ENCODE measurements at places on chromosomes 5 and 9.
A peak's percentile ranks its signal among the peaks of the same experiment; 100 is the strongest.

DNA sequence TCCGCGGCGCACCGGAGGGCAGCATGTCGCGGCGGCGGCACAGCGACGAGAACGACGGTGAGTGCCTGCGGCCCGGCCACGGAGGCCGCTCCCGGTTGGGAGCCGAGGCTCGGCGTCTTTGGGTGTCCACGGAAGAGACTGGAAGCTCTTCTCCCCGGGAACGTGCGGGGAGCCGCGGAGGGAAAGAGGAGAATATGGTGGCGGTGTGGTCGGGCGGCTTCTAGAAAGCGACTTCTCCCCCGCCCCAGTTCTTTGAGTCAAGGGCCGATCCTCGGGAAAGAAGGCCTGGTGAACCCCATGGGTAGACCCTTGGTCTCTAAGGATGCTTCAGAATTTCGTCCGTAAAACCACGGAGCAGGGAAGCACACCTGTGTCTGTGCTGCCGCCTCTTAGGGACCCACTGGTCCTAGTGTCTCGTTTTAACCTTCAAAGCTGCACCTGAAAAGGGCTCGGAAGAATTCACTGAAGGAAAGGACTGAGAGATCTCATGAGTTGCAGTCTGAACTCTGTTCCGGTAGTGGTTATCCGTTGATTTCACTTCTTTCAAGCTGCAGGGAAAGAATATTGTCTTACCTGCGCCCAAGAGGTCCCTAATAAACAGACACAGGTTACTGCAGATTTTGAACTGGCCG is 354 bp downstream of the NCBP1 start:
- peak; percentile 27 for DNase-seq

DNA sequence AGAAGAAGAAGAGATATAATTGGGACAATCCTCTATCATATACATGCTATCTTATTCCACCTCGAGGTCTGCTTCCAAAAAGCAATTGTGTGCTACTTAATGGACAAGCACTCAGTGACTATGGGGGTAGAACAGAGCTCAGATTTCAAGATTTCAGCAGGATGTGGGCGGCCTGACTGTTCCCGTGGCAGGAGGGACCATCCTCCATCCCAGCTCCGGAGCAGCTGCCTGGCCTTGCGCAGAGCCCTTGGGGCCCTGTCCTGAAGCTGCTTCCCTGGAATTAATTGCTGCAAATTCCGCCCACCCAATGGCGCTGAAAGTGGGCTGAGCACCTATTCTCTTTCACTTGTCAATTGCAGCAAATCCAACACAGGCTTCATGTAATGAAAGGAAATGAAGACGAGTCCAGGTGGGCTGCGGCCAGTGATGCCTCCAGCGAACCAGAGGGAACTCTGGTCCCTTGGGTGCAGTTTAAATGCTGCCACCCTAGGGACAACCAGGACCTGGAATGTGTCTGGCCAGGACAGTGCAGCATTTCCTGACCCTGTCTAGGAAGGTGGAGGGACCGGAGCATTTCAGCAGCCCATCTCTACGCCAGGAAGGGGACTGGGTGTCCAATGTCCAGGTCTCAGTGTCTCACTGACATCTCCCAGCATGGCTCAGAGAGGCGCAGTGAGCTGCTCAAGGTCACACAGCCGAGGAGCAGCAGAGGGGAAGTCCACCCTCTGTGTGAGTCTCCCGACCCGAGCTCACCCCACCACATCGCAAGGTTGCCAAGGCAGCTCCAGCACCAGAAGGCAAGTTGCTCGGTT is 50.5 kb upstream of the FCN1 start:
- no peak for DNase-seq

DNA sequence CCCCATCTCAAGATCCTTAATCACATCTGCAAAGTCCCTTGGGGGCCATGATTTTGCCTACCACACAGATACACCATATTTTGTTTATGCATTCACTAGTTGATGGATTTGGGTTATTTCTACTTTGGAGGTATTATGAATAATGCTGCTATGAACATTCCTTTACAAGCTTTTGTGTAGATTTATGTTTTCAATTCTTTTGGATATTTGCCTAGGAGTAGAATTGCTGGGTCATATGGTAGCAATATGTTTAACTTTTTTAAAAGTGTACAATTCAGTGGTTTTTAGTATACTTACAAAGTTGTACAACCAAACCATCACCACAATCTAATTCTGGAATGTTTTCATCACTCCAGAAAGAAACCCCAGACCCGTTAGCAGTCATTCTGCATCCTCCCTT is 7.8 kb upstream of the ANP32B start:
- no peak for DNase-seq

DNA sequence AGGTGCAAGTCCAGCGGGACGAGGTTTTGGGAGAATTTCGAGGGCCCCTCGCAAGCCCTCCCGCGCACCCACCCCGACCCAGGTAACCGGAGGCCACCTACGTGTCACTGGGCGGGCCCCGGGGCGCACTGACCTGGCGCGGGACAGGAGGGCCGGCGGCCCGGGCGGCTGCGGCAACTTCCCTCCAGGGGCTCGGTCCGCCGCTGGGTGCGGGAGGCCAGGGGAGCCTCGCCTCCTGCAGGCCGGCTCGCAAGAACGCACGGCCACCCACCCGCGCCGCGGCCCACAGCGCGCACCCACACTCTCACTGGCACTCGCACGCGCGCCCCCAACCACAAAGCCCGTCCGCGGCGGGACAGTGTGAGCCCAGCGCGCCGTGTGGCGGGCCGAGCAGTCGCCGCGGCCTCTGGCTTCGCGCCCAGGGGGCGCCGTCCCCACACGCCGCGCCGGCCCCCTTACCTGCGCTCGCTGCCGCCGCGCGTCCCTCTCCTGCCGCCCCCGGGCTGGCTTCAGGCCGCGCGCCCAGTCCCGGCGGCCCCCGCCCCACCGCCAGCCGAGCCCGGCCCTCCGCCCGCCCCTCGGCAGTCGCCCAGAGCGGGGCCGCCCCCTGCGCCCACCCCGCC is 451 bp downstream of the LPAR1 start:
- DNase-seq = peak; percentile 23

GRCh38 chr5:81519217-81519905 is 125.4 kb upstream of the ACOT12 start:
- no peak for DNase-seq

- no peak for DNase-seq
These were observed 580.2 kb upstream of the FAM174A start for GRCh38 chr5:99955006-99955405.

GRCh38 chr9:5614192-5614591 is 14.7 kb upstream of the RIC1 start:
- no peak for DNase-seq

DNA sequence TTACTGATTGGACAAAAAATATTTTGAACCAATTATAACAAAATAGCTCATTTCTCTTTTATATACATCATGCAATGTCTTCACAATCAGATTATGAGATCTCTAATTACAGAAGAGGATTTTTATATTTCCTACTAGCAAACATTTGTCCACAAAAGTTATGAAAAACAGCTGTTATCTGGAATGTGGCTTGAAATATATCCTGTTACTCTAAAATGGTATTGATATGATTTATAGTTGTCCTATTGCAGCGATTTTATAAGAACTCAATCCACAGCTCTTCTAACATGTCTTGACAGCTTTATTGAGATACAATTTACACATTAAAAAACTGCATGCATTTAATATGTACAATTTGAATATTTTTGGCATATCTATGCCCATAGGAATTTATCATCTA is 779.9 kb upstream of the ACO1 start:
- DNase-seq = no peak

GRCh38 chr9:87080512-87081264 is 133.4 kb upstream of the GAS1 start:
- no peak for DNase-seq

GRCh38 chr5:52893105-52893504 is 96.0 kb upstream of the ITGA2 start:
- no peak for DNase-seq

- DNase-seq = no peak
These were observed 231.4 kb downstream of the PDE4D start for GRCh38 chr5:59661954-59662615.

DNA sequence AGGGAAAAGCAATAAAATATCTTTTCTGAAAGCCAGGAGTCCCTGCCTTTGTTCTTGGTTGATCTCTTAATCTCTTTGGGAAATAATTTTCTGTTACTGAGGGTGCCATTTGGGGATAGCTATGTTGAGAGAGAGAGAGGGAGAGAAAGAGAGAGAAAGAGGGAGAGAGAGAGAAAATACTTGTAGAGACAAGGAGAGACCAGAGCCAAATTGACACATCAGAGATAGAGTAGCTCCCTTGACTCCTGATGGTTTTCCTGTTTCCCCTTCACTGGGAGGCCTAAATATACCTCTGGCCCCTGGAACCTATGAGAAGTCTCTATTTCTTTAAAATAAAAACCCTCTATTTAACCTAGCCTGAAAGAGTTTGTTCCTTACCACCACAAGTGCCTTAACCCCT is 14.9 kb downstream of the CMYA5 start:
- DNase-seq = no peak

DNA sequence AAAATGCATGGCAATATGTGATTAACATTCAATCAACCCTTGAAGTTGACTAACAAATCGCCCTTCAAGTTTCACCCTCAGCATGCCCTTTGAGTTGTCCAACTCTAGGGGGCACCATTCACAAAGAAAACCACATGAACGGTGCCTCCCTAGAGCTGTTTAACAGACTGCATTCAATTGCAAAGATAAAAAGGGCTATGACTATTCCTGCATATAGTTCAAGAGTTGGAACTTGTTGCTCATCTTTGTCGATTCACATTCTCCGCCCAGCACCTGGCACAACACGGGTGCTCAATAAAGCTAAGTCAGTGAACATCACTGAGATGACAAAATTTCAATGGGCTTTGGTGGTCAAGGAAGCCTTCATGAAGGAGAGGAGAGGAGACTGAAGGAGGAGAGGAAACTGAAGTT is 69.6 kb upstream of the SLC30A5 start:
- DNase-seq = no peak

GRCh38 chr5:2524620-2525019 is 226.9 kb downstream of the IRX2 start:
- DNase-seq = no peak

GRCh38 chr9:115209601-115210306 is 91.8 kb upstream of the TNC start:
- no peak for DNase-seq

- no peak for DNase-seq
These were observed 142.8 kb downstream of the NSG2 start for GRCh38 chr5:174188295-174188694.

- DNase-seq = no peak
These were observed 31.2 kb downstream of the CNOT6 start for GRCh38 chr5:180525399-180525798.

DNA sequence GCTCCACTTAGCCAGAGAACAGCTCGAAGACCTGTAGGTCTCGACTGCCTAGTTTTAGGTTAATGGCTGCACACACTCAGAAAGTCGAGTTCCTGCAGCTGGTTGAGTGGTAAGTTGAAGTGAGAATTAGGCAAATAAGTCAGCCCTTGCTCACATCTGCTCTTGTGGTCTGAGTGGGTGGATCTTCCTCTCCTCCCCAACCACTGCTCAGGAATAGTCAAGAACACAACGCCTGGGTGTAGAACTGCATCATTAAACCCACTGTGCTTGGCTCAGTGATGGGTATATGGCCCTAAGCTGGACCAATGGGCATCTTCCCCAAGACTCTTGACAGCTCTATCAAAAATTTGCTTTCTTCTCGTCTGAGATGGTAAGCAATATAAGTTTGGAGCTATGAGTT is 20.9 kb upstream of the ADAM19 start:
- peak; percentile 46 for DNase-seq

GRCh38 chr9:75111019-75111622 is 22.8 kb downstream of the OSTF1 start:
- DNase-seq = no peak

DNA sequence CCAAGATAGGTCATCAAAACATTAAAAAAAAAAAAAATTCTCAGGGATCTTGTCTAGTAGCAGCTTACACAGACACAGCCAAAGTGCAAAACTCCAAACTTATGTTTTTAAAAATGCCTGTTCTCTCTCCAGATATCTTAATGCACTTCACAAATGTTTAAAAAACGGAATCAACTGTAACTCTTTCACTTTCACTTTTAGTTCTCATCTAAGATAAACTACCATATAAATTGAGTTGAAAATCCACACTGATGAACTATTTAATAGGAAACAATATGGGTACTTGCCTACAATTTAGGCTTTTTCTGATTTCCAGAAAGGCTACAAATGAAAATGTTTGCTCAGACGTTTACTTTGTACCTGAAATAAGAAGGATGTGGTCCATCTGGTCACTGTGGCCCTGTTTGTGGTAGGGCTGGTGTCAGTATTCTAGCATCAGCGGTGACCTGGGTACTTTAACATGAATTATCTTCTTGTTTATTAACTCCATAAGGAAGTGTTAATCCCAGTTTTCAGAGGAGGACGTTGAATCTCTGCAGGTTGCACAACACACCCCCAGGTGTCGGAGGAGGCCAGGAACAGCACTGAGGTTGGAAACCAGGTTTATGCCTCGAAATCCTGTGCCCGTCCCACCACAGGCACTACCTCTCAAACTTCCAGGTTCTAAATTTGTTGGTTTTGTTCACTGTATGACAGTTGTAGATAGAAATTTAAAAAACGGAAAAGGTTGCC is 13.3 kb upstream of the LPCAT1 start:
- DNase-seq = peak; percentile 15

DNA sequence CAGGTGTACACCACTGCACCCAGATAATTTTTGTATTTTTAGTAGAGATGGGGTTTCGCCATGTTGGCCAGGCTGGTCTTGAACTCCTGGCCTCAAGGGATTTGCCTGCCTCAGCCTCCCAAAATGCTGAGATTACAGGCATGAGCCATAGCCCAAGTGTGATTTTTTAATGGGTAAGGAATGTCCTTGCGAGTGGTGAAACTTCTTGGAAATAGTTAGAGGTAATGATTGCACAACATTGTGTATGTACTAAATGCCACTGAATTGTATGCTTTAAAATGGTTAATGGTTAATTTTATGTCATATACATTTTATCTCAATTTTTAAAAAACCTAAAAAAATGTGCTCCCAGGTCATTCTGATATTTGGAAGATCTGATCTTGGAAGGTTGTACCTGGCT is 59.9 kb upstream of the IL6ST start:
- no peak for DNase-seq

GRCh38 chr9:8673830-8674229 is 874.3 kb upstream of the DMAC1 start:
- no peak for DNase-seq

GRCh38 chr9:16485160-16485559 is 385.3 kb downstream of the BNC2 start:
- no peak for DNase-seq

GRCh38 chr9:88873635-88874034 is 117.6 kb upstream of the S1PR3 start:
- no peak for DNase-seq

- no peak for DNase-seq
These were observed 414 bp downstream of the WDR38 start for GRCh38 chr9:124853605-124854143.
